ENCODE measurements at places on chromosomes 6 and 20.

- no peak for DNase-seq
Measured at GRCh38 chr6:151808371-151809241, 1.1 kb downstream of the ESR1 start.

DNA sequence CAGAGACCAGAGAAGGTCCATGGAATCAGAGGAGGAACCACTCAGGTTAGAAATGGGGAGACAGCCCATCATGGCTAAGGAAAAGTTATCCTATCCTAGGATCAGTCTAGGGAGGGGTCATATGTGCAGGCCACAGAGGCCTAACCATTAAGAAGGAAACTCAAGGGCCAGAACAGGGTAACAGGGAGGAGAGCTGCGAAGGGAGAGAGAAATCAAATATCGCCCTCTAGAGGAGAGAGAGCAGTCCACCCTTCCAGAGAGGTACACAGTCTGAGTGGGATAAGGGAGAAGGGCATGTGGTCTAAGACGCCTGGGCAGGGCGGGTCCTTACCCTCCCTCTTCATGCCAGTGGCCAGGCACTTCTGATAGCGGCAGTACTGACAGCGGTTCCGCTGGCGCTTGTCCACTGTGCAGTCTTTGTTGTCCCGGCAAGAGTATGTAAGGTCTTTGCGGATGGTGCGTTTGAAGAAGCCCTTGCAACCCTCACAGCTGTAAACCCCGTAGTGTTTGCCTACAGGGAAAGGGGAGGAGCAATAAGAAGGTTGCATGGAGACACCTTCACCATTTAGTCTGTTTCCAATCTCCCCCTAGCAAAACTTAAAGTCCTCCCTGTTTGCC is 2.9 kb downstream of the RXRB start:
- DNase-seq: peak; percentile 61

DNA sequence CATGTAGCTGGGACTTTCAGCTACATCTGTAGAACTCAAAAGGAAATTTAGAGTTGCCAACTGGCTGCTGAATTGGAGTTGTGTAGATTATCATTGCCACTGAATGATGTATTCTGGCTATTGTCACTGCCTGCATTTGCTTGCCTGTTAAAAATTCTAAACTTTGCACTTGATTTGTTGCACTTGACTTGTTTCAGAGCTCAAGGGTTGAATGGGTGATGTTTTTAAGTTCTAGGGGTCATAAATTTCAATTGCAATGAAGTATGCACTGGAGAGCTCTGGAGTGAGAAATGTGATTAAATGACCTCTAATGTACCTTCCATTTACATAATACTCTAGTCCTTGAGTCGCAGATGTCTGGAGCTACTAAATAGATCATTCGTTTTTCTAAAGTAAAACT is 102.4 kb downstream of the TNFRSF21 start:
- DNase-seq: no peak

DNA sequence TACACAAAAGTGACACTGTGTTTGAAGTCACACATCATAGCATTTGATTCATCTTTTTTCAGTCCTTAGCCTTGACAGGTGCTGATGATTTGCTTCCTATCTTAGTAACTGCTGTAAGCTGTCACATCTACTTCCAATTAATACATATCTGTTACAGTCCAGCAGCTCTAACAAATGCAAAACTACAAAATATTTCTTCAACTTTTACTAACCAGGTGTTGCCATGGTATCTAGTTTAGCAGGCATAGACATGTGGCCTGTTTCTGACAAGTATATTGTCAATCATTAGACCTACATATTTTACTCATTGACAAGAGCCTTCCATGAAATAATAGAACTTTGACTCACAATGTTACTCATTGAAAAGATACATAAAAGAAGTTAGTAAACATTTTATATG is 1159.7 kb downstream of the GRIK2 start:
- DNase-seq: no peak

- DNase-seq: no peak
Measured at GRCh38 chr20:8656335-8656734, 412.6 kb upstream of the PLCB4 start.

DNA sequence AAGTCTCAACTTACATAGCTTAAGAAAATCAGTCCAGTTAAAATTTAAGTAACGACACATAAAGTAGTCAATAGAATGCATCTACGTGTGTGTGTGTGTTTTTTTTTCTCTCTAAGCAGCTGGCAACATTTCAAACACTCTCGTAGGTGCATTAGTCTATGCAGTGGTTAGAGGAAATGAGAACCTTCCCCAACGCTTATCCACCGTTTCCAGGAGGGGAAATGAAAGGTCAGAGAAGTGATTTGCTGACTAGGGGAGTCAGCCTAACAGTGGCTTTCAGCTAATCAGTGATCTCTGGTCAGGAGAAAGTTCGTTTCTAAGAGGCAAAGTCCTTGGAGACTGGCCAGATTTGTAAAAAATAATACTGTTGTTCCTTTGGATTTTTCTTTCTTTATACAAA is 806.6 kb downstream of the C6orf118 start:
- no peak for DNase-seq

DNA sequence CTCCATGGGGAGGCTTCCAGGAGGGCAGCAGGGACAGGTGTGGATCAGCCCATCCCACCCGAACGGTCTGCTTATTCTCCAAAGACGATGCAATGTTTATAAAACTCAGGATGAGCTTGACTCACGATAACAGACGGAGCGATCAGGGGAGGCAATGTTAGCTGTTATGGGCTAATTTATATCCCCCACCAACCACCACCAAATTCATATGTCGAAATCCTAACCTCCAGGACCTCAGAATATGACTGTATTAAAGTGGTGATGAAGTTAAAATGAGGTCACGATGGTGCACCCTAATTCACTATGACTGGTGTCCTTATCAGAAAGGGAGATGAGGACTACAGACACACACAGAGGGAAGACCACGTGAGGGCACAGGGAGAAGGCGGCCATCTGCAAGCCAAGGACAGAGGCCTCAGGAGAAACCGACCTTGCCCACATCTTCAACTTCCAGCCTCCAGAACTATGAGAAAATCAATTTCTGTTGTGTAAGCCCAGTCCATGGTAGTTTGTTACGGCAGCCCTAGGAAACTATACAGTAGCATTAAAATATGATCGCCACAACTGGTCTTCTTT is 7.0 kb downstream of the ADTRP start:
- DNase-seq: no peak

DNA sequence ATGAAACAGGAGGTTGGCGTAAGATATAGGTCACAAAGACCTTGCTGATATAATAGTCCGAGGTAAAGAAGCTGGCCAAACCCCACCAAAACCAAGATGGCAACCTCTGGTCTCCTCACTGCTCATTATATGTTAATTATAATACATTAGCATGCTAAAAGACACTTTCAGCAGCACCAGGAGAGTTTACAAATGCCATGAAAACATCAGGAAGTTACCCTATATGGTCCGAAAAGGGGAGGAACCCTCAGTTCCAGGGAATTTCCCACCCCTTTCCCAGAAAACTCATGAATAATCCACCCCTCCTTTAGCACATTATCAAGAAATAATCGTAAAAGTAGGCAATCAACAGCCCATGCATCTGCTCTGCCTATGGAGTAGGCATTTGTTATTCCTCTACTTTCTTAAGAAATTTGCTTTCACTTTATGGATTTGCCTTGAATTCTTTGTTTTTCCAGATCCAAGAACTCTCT is 923.4 kb downstream of the QKI start:
- no peak for DNase-seq

- DNase-seq: no peak
Measured at GRCh38 chr6:50846144-50846851, 27.6 kb downstream of the TFAP2B start.

- no peak for DNase-seq
Measured at GRCh38 chr6:44733868-44734267, 346.4 kb downstream of the CDC5L start.

DNA sequence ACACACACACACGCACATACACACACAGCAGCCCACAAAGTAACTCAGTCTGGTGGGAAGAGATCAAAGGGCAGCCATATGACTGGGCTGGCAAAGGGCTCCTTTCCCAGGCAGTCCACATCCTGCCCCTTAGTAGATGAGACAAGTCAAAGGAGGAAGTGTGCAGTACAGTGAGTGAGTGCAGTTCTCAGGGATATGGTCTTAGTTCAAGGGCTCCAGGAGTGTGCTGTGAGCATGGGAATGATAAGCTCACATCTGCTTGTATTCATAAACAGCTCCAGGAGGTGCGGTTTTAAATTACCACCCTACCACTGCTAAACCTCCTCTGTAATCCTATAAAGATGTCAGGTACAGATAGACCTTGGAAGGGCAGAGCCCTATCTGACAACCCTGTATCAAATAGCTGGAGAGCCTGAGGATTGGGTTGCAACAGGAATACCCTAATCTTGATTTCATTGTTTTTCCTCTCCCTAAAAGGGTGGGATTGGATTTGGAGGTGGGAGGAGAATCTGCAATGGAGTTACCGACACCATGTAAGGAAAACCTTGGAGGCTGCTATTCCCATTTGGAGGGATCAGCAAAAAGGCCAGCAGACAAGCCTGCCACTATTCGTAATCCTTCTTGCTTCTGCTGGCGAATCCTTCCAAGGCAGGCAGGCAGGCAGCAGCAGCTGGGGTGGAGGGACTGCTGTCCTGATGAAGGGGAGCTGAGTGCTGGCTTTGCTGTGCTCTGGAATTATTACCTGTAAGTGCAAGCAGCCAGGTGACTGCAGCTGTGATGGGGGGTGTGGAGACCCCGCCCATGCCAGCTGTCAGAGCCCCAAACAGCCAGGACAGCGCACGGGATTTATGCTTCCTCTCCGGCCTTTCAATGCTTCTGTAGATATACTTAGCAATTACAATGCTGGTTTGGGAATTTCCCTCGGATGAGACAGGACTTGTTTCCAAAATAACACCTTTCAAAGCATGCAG is 342.7 kb downstream of the PRL start:
- DNase-seq: no peak

GRCh38 chr20:62624325-62624690 is 18.0 kb upstream of the SLCO4A1 start:
- peak; percentile 54 for DNase-seq

- no peak for DNase-seq
Measured at GRCh38 chr6:148414836-148415235, 72.2 kb downstream of the SASH1 start.

- DNase-seq: no peak
Measured at GRCh38 chr6:32370505-32370904, 1.2 kb downstream of the TSBP1 start.

- no peak for DNase-seq
Measured at GRCh38 chr6:138406443-138406842, 2.4 kb downstream of the HEBP2 start.

DNA sequence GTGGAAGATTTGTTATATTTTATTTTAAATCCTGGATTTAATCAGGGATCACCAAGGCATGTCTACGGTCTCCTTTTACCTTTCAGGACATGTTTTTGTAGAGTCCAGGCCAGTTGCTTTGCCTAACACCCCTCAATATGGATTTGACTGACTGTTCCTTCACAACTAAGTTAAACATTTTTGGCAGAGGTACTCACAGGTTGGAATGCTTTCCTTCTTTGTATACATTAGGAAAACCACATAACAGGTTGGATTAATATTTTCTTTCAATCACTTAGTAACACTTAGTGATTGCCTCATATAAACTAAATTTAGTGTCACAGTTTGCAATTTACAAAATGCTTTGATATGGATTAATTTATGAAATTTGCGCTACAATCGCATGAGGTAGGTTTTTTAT is 64.5 kb downstream of the IPCEF1 start:
- no peak for DNase-seq

DNA sequence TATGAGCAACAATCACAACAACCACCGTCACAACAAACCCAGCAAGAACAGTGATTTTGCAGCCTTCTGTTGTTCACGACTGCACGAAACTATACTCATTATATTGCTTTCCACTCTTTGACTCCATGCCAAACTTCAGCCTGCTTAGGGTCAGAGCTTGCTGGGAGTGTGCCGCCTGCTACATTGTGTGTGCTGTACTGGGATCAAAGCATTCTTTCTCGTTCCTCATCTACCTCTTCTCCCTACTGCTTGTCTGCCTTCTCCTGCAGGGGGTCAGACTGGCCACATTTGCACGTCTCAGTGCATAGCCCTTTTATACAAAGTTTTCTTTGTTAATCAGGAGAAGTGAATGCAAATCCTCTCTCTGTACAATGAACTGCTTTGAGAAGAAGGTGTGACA is 401.6 kb upstream of the CITED2 start:
- DNase-seq: no peak

GRCh38 chr6:45881705-45882467 is 133.8 kb downstream of the CLIC5 start:
- DNase-seq: no peak

DNA sequence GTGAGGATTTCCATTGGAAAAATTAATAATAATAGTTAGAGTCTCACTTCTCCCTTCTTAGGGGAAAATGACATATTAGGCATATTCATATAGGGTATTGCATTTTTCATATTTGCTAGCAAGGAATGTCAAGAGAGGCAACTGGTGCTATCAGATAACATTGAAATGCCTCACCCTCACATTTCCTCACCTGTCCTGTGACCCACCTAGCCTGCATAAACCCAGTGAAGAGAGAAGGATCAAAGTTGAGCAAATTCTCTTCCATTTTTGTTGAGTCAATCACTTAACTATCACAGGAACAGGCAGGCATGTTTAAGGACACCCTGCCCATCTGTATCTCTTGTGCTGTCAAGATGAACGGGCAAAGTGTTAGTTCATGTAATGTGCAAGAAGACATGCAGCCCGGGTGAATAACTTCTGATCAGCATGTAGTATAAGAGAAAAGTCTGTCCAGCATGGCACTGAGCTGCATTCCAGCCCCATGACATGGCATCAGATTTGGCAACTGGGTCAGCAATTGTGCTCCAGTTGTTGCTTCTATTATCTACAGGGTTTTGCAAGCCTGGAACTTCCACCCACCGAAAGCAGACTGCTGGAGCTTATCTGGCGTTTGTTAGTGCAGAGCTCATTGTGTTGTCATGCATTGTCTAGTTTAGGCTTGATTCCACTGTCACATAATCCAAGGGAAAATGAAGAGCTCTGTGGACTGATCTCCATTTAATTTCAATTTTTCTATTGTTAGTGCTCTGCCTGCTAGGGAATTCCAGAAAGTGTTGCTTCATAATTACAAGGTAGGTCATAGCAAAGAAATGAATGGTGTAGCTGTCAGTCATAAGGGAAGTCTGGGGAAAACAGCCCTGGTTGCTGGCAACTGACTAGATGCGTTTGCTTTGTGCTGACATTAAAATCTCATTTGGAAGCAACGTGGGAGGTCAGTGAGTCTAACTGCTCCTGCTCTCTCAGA is 138.4 kb upstream of the TNFAIP3 start:
- peak; percentile 24 for DNase-seq

DNA sequence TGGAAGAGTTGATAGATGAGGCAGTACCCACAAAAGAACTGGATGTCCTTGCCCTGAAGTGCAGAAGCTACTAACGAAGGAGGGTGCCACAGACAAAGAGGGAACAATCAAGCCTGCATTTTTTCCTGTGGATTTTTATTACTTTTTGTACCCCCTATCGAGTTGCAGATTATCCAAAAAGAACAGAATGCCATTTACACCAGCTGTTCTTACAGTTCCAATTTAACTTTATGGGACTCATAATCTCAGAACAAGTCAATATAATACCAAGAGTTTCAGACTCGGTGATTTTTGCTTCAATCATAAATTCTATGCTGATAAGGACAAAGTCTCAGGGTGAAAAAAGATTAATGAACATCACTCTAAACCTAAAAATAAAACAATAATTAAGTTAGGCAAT is 4.0 kb upstream of the CNKSR3 start:
- DNase-seq: no peak

- no peak for DNase-seq
Measured at GRCh38 chr6:132465530-132466485, 47.1 kb downstream of the STX7 start.
